ENCODE measurements at places on chromosomes 5 and 9.

DNA sequence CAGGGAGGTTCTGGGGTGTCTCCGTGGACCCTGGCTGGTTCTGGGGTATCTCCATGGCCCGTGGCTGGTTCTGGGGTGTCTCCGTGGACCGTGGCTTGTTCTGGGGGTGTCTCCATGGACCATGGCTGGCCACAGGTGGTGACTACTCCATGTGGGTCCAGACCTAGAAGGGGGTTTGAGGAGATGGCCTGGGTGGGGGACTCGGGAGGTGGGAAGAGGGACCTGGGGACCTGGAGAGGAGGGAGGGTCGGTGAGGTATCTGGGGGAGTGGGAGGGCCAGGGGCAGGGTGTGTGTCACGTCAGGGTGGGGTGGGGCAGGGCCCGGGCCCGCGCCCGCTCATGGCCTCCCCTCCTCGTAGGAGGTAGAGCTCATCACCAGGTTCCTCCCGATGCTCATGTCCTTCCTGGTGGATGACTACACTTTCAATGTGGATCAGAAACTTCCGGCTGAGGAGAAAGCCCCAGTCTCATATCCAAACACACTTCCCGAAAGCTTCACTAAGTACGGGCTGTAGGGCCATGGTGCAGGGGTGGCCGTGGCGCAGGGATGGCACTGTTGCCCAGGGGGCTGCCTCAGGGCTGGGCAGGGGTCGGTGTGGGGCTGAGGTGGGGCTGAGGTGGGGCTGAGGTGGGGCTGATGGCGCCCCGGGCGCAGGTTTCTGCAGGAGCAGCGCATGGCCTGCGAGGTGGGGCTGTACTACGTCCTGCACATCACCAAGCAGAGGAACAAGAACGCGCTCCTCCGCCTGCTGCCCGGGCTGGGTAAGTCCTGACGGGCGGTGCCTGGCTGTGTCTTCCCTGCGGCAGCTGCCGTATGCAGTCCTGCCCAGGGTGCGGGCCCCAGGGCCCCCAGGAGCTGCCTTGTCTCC is 10.7 kb upstream of the TOR4A start:
- DNase-seq: no peak

DNA sequence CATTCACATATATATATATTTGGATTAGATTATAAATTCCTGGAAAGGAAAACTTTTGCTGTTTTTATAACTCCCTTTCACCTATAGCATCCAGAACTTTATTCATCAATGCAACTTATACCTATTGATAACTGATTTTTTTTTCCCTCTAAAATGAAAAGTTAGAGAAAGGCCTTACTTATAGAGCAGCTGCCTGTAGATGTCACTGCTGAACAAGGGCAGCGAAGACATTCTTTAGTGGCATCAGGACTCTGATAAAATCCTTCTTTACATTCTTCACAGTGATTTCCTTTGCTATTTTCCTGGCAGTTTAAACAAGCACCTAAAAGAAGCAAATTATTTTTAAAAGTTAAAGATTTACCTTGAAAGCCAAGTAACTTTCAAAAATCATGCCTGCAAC is 32.3 kb upstream of the CDK5RAP2 start:
- DNase-seq: no peak

GRCh38 chr9:70435948-70436347 is 21.5 kb upstream of the KLF9 start:
- DNase-seq: no peak

DNA sequence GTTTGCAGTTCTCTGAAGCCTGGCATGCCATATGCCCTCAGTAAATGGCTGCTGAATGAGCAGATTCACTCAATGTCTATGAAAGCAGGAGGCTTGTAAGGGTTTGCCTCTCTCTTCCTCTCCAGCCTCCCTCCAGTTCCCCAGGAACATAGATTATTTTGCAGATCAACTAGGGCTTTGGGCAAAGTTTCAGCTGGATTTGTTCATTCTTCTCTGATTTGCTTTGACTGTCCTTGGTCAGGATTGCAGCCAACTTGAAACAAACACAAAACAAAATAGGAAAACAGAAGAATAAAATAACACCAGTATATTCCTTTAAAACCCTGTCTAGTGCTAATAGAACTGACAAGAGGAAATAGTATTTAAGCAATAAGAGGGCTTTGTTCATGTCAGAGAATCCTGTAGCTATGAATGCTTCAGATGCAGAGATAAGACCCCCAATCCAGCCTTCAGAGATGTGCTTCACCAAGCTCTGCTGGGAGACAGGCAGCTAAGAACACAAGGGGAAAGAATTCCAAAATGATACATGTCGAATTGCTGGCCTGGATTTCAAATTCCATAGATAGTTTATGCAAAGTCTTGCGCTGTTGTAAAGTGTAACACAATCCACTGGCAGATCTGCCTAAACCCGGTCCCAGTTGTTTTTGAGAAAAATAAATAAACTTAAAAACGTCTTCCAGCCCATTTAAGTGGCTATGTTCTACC is 174.3 kb downstream of the PAPPA start:
- DNase-seq: no peak

GRCh38 chr9:70113403-70114022 is 69.9 kb downstream of the MAMDC2 start:
- no peak for DNase-seq

DNA sequence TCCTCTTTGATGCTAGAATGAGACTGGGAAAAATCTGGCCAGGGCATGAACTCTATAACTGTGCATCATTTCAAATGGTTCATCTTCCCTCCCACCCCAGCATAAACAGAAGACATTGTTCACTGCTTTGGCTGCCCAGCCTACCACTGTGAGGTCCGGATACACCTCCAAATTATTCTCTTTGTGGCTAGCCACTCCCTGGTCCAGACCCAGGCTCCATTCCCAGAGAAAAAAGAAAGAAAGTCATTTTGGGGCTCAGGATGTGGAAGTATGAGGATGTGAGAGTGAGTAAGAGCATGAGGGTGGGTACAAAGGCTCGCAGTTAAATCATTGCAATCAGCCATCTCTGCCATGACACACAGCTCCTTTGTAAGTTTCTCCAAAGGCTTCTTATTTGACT is 559.2 kb downstream of the PSAT1 start:
- DNase-seq: no peak

- no peak for DNase-seq
These were observed 75.4 kb upstream of the ARAP3 start for GRCh38 chr5:141757402-141757801.

DNA sequence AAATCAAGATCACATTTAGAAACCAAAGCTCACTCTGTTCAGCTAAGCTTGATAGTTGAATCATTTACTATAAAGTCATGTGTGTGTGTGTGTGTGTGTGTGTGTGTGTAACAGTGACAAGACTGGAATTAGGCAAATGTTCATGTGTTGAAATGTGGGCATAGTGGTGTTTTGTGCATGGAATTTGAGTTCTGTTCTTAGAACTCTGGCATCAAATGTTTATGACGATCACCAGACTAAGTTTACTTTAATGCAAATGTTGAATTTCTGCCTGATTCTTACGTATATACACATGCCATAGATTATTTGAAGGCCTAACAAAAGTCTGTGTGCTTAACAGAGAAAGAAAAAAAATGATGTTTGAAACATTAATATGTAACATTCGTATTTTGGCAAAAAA is 72.8 kb upstream of the COL5A1 start:
- no peak for DNase-seq

DNA sequence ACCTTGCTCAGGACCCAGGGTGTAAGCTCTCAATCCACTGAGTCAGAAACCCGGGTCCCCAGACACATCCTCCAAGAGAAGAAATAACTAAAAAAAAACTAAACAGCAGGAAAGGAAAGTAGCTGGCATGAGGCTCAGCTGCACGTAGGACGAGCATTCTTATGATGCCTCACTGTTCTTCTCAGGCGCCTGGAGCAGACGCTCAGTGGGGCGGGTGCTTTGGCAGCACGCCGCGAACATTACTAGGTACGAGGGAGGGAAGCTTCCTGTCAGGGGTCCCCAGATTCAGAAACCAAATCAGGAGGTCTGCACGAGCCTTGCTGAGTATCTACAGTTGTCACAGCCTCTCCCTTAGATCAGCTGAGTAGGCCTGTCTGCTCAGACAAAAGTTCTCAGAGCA is 85.8 kb downstream of the SECISBP2 start:
- no peak for DNase-seq

GRCh38 chr5:2764581-2764980 is 13.1 kb upstream of the IRX2 start:
- no peak for DNase-seq

- no peak for DNase-seq
These were observed 143.7 kb upstream of the IRX2 start for GRCh38 chr5:2895196-2895595.

DNA sequence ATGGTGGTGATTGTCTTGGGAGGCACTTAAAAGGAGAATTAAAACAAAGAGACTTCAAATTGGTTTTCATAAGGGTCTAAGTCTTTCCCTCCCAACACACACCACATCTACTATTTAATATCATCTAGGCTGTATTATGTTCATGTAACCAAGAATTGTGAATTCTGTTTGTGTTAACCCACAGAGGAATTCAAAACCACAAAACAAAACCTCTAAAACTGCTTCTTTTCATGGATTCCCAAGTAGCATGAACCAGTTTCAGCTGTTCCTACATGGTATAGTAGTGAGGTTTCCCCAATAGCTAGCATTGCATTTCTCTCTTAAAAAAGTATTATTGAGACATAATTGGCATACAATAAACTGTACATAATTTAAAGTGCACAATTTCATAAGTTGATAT is 283.8 kb downstream of the CD180 start:
- no peak for DNase-seq

DNA sequence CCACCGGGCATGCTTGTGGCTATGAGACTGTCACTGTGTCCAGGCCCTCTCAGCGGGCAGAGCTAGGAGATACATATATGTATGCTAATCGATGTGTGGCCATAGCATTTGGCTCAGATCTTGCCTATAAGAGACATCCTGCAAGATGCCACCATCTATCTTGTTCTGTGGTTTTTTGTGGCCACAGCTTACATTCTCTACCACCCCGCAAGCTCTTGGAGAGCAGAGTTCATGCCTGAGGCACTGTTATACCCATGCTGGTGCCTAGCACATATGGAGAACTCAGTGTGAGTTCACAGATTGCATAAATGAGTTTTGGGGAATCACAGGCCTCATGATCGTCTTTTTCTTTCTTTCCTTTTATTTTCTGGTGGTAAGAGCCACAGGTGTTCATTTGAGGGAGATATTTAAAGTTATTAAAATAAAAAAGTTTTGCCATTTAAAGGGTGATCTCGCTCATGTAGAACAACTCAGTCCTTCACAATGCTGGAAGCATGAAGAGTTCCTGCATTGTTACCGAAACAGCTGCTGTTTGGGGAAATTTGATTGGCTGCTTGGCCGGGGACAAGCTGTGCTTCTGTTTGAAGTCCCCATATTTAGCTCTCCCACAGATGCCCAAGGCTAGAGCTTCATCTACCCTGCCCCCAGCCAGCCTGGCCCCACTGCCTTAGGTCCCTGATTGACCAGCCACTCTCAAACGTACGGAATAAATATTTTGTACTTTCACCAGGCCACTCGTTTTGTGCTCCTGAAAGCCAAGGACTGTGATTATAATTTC is 169.2 kb upstream of the MAP1B start:
- no peak for DNase-seq

- DNase-seq: no peak
These were observed 3.4 kb upstream of the RXRA start for GRCh38 chr9:134322781-134323241.

DNA sequence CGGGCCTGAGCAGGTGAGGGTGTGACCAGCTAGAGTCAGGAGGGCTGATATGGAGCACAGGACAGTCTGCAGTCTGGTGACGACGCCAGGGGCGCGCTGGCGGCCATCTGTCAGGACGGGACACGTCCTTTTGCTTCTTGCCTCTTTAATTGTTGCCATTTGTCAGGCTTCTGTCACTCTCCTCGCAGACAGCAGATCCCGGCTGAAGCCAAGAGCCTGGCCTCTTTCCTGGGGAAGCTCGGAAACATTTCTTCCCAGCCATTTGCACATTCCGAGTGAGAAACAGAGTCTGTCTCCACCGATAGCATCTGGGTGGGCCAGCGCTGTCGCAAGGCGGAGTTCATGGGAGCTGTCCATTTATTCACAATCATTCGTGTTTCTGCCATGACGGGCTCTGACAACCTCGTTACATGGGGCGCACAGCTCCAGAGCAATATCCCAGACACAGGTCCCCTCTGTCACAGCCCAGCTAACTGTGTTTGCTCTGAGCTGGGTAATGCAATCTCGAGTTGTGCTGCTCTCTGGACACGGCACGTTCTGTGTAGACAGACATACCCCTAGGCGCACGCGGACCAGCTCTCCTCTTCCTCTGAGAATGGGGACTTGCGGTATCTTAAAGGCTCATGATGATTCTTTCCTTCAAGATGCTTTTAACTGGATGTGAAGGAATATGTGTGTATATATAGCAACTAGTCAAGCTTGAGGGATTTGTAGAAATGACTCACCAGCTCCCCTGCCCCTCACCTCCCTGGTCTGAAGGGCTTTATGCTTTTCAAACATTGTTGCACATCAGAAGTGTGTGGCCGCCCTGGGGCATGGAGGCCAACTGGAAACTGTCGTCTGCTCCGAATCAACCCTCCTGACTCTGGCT is 105.3 kb upstream of the FCN2 start:
- no peak for DNase-seq

- no peak for DNase-seq
These were observed 3.3 kb upstream of the DCTN3 start for GRCh38 chr9:34623374-34624235.

GRCh38 chr5:172849606-172850453 is 15.8 kb downstream of the ERGIC1 start:
- no peak for DNase-seq

DNA sequence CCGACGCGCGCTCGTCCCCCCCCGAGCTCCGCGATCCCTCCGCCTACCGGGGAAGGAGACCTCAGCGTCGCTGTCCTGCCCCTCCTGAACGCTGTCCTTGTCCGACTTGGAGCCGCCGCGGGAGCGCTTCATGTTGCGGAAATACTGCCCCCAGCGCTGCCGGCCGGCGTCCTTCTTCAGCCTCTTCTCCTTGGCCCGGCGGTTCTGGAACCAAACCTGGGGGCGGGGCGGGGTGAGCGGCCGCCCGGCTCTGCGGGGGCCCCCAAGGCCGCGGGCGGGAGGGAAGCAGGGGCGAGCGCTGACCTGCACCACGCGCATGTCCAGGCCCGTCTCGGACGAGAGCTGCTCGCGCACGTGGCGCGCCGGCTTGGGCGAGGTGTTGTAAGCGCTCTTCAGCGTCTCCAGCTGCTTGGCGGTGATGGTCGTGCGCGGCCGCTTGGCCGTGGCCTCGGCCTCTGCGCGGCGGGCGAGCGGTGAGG is 6.3 kb downstream of the LHX3 start:
- no peak for DNase-seq
